ENCODE measurements at places on chromosomes 4 and X. TPM values are rescaled to one million over a fixed set of nuclear protein-coding genes. Genes with fewer than 3 reads are reported as not detected.
A peak's percentile ranks its signal among the peaks of the same experiment; 100 is the strongest.

DNA sequence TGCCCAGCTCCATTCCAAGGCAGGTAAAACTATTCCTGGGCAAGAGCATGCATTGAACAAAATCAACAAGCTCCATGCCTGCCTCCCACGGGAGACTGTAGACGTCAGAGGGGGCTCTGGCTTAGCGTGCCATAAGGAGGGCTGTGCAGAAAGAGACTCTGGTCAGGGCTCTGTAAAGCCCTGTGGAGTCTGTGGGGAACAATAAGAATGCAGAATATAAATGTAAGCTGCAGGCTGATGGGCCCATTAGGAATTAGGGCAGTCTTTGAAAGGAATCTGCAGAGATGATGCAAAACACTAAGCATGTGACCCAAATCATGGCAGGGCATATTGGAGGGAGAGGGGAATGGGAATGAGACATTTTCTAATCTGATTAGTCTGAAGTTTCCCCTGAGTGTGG, 170.3 kb downstream of the EFHC2 start:
- DNase-seq = no peak

- DNase-seq = no peak
Measured at GRCh38 chrX:20567108-20567507, 300.4 kb upstream of the RPS6KA3 start.

GRCh38 chr4:23789762-23790161, 100.1 kb downstream of the PPARGC1A start:
- no peak for DNase-seq

GRCh38 chrX:38898261-38898660, 97.0 kb downstream of the MID1IP1 start:
- DNase-seq = no peak

DNA sequence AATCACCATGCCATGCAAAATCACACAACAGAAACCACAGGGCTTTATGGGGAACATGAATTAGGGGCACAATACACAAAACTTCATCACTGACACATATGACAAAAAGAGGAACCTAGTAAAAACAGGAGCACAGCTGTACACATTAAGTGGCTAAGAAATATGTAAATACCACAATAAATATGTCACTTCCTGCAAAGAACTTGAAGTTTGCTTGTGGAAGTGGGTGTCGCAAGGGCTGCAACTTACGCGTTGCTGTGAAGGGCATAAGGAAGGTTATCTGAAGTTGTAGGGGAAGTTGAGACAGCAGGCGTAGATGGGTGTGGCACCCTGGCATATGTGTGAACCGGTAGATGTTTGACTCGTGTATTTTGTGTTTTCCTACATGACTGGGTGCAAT, 42.4 kb downstream of the CLCN4 start:
- no peak for DNase-seq

GRCh38 chrX:39905946-39906345, 191.8 kb downstream of the BCOR start:
- no peak for DNase-seq

GRCh38 chr4:160370046-160370445, 1267.2 kb downstream of the RAPGEF2 start:
- DNase-seq = no peak

DNA sequence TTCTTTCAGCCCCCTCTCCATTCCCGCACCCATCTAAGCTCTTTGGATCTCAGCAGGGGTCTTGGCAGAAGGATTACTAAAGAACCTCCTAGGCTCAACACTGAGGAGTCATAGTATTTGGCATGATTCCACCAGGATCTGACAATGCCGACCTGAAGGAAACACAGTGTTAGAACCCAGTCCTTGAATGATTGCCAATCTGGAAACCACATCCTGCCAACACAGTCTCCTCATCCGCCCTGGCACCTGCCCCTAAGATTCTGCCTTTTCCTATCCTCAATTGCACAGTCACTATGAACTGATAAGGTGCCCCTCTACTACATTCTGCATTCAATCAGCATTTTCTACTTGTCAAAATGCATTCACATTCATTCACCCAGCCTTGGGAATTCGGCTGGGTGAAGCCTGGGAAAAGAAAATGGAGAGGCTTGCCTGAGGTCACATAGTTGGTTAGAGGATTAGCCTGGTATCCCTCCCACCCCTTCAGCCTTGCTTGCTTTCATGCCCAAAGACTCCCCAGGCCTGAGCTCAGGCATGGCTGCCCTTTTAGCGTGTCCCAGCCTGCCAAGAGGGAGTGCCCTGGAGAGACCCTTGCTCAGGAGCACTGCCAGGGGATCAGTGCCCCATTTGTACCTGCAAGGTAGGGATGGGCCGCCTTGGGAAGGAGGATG, 2.2 kb upstream of the CLDN2 start:
- DNase-seq = no peak

- no peak for DNase-seq
Measured at GRCh38 chrX:9482408-9482807, 17.6 kb downstream of the TBL1X start.

DNA sequence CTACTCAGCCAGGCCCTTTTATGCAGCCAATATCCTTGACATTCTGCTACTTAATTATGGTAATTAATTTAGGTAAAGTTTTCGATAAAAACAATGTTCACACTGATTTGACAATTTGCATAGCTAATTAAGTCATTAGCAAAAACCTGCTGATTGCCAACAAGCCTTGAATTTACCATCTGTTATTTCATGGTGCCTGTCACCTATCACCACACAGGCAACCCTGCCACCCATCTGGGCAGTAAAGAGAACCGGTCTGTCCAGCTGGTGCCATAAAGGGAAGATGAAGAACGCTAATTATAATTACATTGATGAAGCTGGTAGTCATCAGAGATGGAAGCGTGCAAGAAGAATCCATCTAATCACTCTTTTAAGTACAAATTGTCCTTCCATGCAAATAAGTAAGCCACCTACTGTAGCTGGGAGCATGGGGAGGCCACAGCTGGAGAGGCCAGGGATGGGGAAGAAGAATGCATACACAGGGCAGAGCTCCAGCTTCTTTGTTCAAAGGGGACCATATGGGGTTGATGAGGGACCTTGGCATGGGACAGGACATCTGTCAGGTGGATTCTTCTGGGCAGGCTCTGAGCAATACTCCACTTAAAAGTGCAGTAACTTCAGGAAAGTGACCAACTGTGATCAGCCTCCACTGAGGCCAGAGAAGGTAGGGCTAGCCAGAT, 277.3 kb upstream of the TAPT1 start:
- DNase-seq = no peak

- DNase-seq = peak; percentile 42
Measured at GRCh38 chrX:53288189-53288588, 6.8 kb upstream of the IQSEC2 start.

DNA sequence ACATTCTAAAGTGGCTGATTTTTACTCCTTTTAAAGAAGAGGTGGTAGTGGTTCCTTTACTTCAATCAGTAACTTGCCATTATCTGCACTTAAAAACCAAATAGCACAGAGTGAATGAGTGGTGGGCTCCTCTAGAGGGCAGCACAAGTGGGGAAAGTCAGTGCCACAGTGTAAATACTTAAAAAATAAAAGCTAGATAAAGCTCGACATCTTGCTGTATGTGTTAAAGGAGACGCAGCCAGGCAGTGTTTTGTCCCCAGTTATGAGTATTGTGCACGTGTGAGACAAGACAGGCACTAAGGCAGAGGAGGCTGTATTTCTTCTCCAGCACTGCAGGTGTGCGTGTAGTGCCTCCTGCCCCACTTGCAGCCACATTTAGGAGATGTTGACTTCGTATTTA, 24.6 kb downstream of the NAP1L5 start:
- peak; percentile 37 for DNase-seq

GRCh38 chr4:57445686-57446085, 335.5 kb upstream of the IGFBP7 start:
- DNase-seq = no peak

- no peak for DNase-seq
Measured at GRCh38 chr4:106315476-106315967, 487 bp downstream of the TBCK start.

DNA sequence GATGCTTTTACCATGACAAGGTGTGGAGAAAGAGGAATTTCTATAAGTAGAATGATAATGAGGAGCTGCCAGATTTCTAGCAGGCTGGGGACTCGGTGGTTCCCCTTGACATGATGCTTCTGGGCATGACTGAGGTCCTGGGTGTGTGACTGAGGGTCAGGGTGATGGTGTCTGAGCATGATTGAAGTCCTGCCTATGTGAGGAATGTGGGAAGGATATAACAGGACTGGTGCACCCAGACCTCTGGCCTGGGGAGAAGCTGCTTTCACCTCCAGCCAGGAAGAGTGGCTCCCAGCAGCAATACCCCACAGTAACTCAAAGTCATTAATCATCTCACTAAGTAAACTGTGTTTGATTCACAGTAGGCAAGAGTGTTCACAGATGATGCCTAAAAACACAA, 17.4 kb downstream of the SORBS2 start:
- DNase-seq = no peak

GABRB1 gene
- not detected for total RNA-seq

NXF2B gene
- not detected for total RNA-seq

CLGN gene
- total RNA-seq = 16.1 TPM

P2RY10 gene
- not detected for total RNA-seq

HSFX3 gene
- total RNA-seq = not detected

APLN gene
- total RNA-seq = 1.2 TPM

KIT gene
- 18.7 TPM for total RNA-seq

AREG gene
- not detected for total RNA-seq

SSX4 gene
- total RNA-seq = not detected

FBXW7 gene
- total RNA-seq = 42.4 TPM

SSX2 gene
- not detected for total RNA-seq

TCP11X2 gene
- not detected for total RNA-seq
